Activated T-helper 17 cell treated with anti-CD3 and anti-CD28 coated beads, Interleukin-2, amount 50 U/mL, for 72 hours (primary cell): ENCODE measurements at places on chromosomes 7 and 10. TPM values are rescaled to one million over a fixed set of nuclear protein-coding genes. Genes with fewer than 3 reads are reported as not detected.

DNA sequence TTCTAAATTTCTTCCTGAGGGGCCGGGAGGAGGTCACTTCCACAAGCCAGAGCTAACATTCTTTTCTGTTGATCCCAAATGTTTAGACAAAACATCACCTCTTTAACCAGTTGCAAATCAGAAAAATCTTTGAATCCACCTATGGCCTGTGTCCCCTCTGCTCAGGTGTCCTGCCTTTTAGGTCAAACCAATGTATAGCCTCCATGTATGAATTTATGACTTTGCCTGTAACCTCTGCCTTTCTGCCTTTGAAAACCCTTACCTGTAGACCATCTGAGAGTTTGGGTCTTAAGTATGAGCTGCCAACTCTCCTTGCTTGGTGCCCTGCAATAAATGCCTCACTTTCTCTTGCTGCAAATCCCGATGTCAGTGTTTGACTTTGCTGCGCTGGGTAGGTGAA lies 44.1 kb upstream of the MSRB2 start:
- no peak for ATAC-seq

- no peak for ATAC-seq
Observed at GRCh38 chr10:58625070-58625469, 112.4 kb downstream of the BICC1 start.

PTPRZ1 gene
- total RNA-seq: not detected

DNA sequence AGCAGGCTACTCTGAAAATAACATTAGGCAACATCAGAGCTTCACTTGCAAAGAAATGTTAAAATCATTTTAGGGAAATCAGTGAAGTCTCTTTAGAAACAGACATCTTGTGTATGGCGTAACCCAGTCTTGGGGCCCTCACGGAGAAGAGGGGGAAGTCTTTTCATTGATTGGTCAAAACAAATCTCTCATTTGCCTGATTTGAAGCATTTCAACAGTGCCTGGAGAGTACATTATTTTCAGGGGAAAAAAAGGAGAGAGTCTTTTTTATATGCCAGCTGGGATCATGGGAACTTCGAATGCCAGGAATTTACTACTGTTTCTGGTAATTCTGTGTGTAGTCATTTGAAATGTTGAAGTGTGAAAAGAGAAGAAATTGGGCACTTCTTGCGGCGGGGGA lies 471.4 kb downstream of the PLXDC2 start:
- no peak for ATAC-seq

PRSS37 gene
- total RNA-seq: not detected

KCP gene
- total RNA-seq: 1.0 TPM

PNLIPRP2 gene
- not detected for total RNA-seq

ITIH5 gene
- not detected for total RNA-seq

DNA sequence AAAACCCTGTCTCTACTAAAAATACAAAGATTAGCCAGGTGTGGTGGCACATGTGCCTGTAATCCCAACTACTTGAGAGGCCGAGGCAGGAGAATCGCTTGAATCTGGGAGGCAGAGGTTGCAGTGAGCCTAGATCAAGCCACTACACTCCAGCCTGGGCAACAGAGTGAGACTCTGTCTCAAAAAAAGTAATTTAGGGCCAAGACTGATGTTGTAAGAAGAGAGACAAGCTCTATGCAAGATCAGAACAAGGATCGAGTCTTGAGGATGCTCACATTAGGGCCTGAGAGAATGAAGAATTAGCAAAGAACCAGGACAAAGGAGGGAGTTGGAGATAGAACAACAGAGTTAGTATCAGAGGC lies 3.3 kb upstream of the KPNA7 start:
- no peak for ATAC-seq

DNA sequence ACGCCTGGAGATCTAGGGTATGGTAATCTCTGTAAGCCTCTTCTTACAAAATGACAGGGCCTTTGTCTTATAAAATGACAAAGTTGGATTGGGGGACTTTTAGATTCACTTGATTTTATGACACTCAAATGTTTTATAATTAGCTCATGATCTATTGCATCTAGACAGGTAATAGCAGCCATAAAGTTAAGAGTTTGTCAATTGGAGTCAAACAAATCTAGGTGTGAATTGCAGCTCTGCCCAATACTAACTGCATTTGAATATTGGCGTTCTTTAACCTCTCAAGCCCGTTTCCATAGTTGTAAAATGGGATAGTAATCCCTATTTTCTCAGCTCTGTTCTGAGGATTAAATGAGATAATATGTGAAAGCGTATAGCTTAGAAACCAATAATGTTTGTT lies 14.1 kb upstream of the MRC1 start:
- ATAC-seq: no peak

PCDH15 gene
- not detected for total RNA-seq

MRC1 gene
- total RNA-seq: 0.08 TPM

DNA sequence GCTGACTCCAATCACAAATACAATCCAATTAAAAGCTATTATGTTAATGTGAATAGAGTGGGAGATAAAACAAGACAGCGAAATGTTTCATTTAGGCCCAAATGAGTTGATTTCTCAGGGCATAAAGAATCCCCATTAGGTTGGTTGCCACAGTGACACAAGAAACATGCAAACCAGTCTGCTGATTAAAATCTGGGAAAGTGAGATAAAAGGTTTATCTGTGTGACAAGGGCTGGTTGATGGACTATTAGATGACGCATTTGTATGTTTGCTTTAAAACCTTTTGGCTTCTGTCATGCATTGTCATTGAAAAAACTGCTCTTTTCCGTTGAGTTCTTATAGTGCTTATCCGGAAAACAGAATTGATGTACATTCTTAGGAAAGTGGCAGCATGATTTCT lies 658.2 kb downstream of the GATA3 start:
- ATAC-seq: no peak

EIF3B gene
- total RNA-seq: 283 TPM

KIAA1549 gene
- total RNA-seq: 1.2 TPM

DNA sequence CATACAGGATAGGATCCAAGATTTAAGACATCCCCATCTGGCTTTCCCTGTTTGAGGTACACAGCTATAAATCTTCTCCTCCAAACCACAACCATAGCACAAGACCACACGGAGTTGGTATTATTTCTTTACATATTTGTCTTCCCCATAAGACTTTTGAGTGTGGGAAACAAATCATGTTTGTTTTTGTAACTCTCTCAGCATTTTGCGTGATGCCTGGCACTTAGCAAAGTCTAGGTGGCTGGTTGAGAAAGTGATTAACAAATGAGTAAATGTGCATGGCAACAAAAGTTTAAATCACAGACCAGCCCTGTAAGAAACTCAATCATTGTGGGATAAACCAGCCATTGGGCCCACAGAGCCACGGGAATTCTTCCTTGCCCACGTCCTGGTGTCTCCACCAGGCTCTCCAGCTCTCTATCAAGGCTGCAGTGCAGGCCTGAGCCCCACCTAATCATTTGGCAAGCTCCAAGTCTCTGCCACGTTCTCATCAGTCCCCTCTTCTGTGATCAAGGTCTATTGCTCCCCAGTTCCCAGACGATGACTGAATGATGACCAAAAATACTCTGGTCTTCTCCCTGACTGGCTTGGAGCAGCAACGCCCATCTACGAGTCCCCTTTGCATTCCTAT lies 317.8 kb downstream of the TNS3 start:
- no peak for ATAC-seq

DNA sequence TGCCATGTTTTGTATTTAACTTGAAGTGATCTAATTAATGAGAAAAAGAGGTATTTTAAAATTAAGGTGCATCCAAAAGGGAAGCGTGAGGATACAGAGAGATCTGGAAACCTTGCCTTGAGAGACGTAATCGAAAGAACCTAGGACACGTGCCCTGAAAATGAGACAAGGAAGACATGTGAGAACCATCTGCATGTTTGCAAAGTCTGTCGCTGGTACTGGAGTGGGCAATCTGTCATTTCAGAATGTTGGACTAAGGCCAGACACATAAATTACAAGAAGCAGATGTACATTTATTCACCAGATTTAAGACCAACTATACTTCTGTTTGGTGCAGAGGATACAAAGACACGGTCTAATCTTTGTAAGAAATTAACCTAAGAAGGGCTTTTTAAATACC lies 9.2 kb downstream of the AGR2 start:
- no peak for ATAC-seq
